ENCODE measurements at places on chromosomes 5 and 9.

GRCh38 chr9:89008744-89009545 lies 17.7 kb downstream of the S1PR3 start:
- DNase-seq: no peak

DNA sequence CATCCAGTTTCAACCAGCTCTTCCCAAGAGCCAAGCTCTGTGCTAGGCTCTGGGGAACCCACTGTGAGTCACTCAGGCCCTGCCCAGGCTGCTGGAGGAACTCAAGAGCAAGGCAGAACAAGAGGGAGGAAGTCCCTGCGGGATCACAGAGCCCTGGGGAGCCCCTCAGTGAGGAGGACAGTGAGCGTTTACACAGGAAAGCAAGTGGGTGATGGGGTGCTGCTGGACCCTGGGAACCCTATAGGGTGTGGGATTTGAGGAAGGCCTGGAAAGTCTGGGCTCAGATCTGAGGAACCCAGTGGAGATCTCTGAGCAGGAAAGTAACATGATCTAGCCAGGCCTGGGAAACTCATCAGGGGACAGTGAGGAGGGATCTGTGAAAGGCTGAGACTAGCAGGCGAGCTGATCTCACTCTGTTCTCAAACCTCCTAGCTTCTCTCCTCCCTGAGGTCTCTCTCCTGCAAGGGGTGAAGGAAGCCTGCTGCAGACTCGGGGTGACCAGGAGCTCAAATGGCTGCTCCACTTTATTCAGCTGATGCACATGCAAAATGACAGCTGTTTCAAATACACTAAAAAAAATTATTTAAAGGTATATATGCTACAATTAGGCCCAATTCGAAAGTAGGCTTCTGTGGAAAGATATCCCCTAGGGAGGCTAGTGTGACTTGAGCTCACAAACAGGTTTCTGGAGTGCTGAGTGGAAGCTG lies 70.0 kb downstream of the SHB start:
- no peak for DNase-seq

GRCh38 chr9:93693129-93693528 lies 116.7 kb downstream of the PHF2 start:
- DNase-seq: no peak

- DNase-seq: no peak
Measured at GRCh38 chr5:146306838-146307237, 31.8 kb upstream of the POU4F3 start.

GRCh38 chr5:36897616-36898015 lies 21.0 kb downstream of the NIPBL start:
- DNase-seq: no peak

DNA sequence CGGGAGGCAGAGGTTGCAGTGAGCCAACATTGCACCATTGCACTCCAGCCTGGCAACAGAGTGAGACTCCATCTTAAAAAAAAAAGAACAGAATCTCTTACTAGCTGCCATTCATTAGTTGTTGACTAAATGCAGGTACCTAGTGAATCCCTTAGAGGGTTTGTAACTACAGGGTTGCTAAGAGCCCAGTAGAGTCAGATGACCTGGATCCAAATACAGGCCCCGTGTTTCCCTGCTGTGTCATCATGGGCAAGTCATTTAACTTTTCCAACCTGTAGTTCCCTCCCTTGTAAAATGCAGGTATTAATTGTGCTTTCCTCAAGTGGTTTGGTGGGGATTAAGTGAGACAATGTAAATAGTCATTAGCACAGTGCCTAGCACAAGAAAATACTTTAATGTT lies 32.8 kb downstream of the PLAC8L1 start:
- DNase-seq: no peak
